ENCODE measurements at places on chromosomes 5 and 9. TPM values are rescaled to one million over a fixed set of nuclear protein-coding genes. Genes with fewer than 3 reads are reported as not detected.

MARCOL gene
- not detected for total RNA-seq

LCN2 gene
- 0.38 TPM for total RNA-seq

SPINK4 gene
- total RNA-seq = 0.53 TPM

SLC36A3 gene
- not detected for total RNA-seq

DNA sequence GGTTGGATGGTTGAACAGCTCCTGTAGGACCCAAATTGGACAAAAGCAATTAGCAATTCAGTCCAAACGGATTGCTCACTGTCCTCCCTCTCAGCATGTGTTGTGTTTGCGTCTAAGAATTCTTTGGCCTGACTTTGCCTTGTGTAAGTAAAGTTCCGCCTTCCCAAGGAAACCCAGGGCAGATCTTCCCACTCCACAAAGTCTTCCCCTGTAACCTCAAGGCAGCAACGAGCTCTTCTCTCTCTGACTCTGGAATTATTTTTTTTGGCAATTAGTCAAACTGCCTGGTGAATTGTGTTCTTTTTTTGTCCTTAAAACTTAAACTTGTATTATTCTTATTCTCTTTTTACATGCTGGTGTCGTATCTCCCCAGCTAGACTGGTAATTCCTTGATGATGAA is 20.7 kb upstream of the BASP1 start:
- DNase-seq = no peak
- H3K4me3 ChIP-seq = no peak overlapping the region

DNA sequence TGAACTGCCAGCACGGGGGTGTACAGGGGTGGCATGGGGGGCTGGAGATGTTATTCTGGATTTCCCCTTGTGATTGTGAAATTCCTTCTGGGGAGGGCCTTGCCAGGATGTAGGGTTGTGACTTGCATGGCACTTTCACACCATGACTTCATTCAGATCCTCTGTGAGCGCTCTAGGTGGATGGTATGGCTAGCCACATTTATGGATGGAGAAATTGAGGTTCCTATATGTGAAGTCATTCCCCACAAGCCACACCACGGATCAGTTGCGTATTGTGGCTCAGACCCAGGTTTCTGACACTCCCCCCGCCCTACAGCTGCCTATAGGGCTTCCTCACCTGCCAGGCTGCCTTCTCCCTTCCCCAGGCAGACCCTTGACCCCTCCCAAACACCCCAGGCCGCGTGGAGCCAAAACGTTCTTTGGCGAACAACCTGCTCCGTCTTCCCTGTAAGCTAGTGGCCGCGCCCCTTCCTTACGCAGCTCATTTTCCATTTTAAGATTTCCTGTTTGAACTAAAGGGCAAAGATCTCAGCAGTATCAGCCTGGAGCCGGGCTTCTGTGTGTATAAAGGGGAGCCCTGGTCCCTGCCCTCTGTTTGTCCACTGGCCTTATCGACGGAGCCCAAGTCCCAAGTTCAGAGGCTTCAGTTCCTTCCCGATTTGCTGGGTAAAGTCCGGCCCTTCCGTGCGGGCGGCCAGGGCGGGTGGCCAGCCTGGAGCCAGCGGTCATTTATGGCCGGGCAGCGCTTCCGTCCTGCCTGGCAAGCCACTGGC is 97.8 kb upstream of the KLF4 start:
- no peak for DNase-seq
- no peaks in the 10 kb centered on the region for H3K27me3 ChIP-seq
- H3K27ac ChIP-seq = no peak overlapping the region
- H3K36me3 ChIP-seq = no peaks in the 10 kb centered on the region

All from HepG2 (cell line).